H9 (cell line): ENCODE measurements at places on chromosomes 13 and 19.

- no peak for DNase-seq
Observed at GRCh38 chr13:31545616-31546015, 193.7 kb upstream of the RXFP2 start.

DNA sequence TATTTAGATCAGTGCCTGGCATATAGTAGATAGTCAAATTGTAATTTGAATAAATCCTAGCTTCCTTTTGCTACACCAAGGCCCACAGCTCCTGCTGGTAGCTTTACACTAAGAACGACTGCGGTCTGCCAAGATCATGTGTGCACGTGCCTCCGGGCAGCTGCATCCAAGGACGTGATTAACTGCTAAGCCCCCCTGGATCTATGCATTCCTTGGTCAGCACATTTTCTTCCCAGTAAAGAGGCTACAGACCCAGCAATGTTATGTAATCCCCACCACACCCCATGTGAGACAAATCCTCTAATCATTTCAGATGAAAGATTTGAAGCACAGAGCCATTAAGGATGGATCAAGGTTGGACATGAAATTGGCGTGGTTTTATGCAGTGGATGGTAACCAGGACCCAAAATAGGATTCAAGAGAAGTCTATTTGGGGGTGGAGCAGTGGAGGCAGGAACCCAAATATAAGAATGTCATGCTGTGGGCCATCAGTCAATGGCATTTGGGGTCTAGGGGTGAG, 65.2 kb upstream of the PEG3 start:
- DNase-seq, result no peak

- DNase-seq, result no peak
Observed at GRCh38 chr19:44649578-44650145, 6.0 kb downstream of the PVR start.

GRCh38 chr13:66640231-66640630, 589.9 kb downstream of the PCDH9 start:
- DNase-seq, result no peak

- DNase-seq, result no peak
Observed at GRCh38 chr19:54606230-54606629, 12.8 kb downstream of the LILRA1 start.

GRCh38 chr13:51681037-51681678, 96.9 kb downstream of the WDFY2 start:
- DNase-seq, result no peak

- DNase-seq, result no peak
Observed at GRCh38 chr19:5767949-5768348, 16.6 kb downstream of the PRR22 start.

GRCh38 chr19:40786060-40787037, 8.3 kb downstream of the RAB4B start:
- no peak for DNase-seq

DNA sequence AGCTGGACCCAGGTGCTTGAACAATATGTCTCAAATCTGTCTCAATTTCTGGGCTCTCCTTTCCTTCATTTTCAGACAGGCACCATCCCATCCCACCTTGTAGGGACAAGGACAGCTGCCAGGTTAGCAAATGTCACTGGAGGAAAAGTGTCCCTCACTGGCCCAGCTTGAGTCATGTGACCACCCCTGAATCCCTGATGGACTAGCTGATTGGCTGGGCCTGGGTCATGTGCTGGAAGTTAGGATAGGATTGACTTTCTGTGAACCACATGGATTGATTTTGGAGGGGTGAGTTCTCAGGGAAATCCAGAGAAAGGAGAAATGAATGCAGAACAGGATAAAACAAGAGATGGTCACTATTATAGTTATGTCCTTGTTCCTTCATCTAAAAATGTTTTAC, 28.2 kb upstream of the FXYD3 start:
- no peak for DNase-seq

DNA sequence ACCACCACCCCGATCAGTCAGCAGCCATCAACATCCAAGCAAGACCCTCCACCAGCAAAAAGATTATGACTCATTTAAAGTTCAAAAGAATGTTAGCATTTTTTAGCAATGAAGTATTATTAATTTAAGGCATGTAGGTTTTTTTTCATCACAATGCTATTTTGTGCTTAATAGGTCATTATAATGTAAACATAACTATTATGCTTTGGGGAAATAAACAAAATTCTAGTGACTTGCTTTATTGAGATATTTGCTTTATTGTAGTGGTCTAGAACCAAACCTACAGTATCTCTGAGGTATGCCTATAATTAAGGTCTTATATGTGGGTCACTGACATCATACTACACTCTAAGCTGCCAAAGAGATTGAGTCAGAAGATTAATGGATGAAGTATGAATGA, 20.0 kb downstream of the KLF12 start:
- DNase-seq, result no peak

DNA sequence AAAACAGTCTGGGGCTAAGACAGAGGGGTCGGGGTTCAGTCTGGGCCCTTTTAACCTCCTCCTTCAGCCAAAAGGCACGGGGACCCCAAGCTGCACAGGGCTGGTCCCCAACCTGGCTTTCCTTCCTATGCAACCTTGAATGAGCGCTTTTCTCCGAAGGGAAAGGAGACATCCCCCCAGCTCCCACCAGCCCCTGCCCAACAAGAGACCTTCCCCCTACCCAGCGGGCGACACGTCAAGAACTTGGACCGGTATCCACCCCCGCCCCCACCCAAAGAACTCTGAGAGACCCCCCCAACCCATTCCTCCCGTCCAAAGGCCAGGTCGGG, 35.0 kb upstream of the NANOS3 start:
- peak; percentile 32 for DNase-seq

- DNase-seq, result no peak
Observed at GRCh38 chr19:42172261-42172660, 40.0 kb upstream of the POU2F2 start.

DNA sequence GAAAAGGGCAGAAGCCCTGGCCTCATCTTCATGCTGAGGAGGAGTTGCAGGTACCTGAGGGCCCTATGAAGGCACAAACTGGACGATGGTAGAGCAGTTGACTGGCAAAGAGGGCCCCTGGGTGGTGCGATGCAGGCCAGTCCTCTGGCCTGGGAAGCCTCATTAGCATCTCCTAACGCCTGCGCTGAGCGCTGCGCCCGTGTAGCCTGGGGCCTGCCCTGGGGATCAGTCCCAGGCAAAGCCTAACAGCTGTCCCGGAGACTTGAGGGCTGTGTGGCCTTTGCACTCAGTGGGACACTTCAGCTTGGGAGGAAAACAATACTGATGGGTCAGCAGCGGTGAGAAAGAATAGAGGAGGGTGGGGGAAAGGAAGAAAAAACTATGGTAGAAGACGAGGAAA, 187.7 kb downstream of the RAP2A start:
- peak; percentile 73 for DNase-seq

GRCh38 chr13:44537248-44537647, 38.9 kb downstream of the TSC22D1 start:
- DNase-seq, result no peak

GRCh38 chr19:2482354-2483038, 6.6 kb downstream of the GADD45B start:
- no peak for DNase-seq

DNA sequence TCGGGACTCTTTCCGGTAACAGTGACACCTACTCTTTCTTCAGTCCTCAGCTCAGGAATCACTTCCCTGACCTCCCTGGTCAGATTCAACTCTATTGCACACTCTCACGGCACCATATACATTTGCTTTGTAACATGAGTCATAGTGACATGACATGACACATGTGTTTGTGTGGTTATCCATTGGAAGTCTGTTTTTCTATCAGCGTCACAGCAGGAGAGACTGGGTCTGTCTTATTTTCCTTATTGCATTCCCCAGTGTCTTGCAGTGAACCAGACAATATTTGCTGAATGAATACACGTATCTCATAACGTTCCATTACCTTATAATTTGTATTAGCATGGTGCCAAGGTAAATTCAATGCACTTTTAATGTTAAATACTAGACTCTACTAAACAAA, 102.0 kb downstream of the DCLK1 start:
- no peak for DNase-seq

GRCh38 chr13:38348861-38349389, 726 bp upstream of the UFM1 start:
- DNase-seq, result no peak

DNA sequence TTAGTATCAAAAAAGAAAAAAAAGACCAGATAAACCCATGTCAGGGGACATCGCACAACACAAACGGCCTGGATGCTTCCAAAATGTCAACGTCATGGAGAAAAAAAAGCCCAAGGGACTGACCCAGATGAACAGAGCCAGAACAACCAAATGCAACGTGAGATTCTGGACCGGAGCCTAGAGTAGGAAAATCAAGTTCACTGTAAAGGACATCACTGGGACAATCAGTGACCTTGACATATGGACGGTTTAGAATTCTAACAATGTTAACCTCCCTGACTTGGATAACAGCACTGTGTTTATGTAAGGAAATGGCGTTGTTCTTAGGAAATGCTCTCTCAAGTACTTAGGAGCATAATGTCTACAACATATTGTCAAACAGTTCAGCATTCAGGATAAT, 15.1 kb upstream of the EMP3 start:
- no peak for DNase-seq

DNA sequence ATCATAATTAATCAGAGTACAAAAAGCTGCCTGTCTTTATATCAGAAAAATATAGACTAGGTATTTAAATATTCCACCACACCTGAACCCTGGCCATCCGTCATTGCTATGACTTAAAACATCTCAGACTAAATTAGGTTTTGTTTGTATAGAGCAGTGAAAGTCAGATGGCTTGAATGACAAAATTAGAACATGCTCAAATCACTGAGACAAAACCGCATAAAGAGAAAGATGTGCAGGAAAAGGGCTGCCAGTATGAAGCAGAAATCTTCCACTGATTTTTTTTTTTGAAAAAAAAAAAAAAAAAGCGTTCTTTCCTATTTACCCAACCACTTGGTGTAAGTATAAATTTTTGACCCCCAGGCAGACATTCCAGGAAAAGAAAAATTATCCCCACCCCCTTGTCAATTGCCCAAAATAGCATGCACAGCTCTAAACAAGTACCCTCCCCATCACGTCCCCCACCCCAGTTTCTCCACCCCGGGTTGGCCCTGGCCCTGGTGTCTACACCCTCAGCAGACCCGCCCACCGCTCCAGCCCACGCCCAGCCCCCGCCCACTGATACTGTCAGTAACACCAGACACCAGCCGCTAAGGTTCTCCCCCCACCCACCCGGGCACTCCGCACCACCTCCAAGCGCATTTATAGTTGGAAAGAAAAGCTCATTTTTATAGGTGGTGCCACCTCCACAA, 118.6 kb downstream of the URI1 start:
- DNase-seq, result no peak

DNA sequence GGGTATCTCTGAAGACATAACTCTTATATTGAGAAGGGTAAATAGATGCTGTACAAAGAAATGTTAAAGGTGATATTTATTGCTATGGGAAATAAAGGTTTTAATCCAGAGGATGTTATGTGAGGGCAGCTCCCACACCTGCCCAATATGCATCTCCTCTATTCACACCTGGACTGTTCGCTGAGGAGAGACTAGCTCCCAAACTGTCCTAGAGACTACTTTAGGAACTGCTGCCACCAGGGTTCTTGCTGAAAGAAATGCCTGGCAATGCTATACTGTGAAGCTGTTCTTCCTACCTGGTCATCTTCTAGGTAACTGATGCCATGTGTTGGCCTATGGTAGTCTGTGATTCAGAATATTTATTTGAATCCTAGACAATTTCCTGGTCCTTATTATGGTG, 1421.5 kb upstream of the SPRY2 start:
- no peak for DNase-seq

GRCh38 chr13:35646056-35646774, 169.7 kb upstream of the MAB21L1 start:
- no peak for DNase-seq

DNA sequence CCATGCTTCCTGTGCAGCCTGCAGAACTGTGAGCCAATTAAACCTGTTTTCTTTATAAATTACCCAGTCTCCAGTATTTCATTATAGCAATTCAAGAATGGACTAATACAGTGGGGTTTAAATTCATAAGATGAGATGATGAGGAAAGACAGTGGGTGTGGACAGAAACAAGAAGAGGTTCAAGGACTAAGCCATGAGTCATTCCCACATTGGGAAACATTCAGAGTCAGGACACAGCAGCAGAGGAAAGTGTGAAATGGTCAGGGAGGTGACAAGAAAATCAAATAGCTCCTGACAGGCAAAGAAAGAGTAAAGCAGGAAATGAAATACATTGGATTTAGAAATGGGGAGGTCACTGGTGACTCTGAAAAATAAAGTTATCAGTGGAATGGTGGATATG, 9.1 kb downstream of the ZNF841 start:
- no peak for DNase-seq

DNA sequence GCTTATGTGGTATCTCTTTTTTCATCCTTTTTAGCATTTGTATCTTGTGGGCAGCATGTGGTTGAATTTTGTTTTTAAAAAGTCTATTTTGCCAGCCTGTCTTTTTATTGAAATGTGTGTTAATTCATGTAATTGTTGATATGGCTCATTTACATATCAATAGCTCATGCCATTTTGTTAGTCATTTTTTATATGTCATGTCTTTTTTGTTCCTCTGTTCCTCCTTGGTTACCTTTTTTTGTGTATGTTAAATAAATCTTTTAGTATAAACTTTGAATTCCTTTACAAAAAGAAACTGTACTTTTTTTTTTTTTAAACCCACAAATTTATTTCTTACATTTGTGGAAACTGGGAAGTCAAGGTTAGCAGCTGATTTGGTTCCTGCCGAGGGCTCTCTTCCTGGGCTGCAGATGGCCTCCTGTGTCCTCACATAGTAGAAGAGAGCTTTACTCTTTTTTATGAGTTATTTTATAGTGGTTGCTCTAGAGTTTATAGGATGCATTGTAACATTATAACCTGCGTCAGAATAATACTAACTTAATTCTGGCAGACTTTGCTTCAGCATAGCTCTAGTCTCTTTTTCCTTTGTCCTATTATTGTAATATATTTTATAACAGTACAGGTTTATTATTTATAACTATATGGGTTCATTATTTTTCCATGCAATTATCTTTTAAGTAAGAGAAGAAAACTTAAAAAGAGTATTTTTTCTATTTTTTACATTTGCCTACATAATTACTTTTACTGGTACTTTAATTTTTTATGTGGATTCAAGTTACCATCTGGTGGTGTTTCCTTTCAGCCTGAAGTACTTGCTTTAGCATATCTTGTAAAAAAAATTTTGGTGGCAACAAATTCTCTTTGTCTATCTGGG, 86.3 kb downstream of the URI1 start:
- no peak for DNase-seq

GRCh38 chr13:46179491-46179908, 2.5 kb downstream of the LCP1 start:
- no peak for DNase-seq

GRCh38 chr13:27035892-27036235, 135.7 kb downstream of the USP12 start:
- DNase-seq, result peak; percentile 26
